ENCODE measurements at places on chromosomes 2 and 18.

- no peak for DNase-seq
These were observed 31.6 kb downstream of the MBD2 start for GRCh38 chr18:54192900-54193299.

DNA sequence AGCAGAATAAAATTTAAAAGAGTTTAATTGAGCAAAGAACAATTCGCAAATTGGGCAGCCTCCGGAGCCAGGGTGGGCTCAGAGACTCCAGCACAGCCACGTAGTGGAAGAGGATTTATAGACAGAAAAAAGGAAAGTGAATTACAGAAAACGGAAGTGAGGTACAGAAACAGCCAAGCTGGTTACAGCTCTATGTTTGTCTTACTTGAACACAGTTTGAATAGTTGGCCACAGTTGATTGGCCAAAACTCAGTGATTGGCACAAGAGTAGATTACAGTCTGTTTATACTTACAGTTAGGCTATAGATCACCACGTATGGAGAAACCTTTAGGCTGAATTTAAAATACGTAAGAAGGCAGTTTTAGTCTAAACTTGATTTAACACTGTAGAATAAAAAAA, 78.8 kb upstream of the NEDD4L start:
- DNase-seq, result no peak

DNA sequence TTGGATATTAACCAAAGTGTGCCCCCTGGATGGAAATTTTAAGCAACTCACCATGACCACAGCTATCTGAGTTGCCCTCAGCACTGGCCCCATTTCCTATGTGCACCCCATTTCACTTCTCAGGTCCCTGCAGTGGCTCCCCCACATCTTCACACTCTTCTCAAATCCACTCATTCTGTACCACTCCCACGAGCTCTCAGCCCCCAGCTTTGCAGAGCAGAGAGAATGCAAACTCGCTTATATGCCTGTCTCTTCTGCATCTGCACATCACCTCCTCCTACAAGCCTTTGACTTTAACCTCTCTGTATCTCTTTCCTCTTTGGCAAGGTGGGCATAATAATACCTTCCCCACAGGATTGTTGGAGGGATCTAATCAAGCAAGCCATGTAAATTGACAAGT, 46.2 kb downstream of the DPYSL5 start:
- DNase-seq, result no peak

GRCh38 chr2:7497178-7497577, 580.0 kb downstream of the RNF144A start:
- no peak for DNase-seq

DNA sequence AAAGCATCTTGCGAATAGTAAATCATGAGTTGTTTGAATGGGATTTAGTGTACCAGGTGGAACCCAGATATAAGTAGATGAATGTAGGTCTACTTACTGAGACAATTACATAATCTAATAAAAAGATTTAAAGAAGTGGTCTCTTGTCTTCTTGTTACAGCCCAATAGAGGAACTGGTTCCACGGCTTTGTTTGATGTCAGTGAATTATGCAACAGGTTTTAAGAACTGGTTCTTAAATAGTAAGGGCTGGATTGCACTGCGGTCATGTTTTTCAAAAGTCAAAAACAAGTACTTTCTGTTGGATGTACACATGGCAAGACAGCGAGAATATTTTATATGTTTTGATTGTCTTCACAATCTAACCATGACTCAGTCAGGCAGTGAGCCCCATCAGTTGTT, 15.4 kb upstream of the SLC9A2 start:
- no peak for DNase-seq

DNA sequence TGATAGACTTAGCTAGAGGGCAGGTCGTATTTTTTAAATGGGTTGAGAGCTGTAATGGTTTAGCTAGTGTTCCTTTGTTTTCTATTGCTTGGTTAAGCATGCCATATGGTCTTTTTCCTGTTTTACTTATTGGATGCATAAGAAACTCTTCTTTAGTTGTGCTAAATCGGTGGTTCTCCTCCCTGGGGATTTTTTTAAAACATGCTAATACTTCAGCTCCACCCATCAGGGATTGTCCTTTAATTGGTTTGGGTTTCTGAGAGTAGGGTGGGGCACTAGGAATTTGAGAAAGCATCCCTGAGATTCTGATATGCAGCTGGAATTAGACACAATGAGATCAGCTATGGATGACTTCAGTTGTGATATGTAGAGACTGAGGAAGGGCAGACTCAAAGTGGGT, 497.2 kb downstream of the THSD7B start:
- DNase-seq, result no peak

DNA sequence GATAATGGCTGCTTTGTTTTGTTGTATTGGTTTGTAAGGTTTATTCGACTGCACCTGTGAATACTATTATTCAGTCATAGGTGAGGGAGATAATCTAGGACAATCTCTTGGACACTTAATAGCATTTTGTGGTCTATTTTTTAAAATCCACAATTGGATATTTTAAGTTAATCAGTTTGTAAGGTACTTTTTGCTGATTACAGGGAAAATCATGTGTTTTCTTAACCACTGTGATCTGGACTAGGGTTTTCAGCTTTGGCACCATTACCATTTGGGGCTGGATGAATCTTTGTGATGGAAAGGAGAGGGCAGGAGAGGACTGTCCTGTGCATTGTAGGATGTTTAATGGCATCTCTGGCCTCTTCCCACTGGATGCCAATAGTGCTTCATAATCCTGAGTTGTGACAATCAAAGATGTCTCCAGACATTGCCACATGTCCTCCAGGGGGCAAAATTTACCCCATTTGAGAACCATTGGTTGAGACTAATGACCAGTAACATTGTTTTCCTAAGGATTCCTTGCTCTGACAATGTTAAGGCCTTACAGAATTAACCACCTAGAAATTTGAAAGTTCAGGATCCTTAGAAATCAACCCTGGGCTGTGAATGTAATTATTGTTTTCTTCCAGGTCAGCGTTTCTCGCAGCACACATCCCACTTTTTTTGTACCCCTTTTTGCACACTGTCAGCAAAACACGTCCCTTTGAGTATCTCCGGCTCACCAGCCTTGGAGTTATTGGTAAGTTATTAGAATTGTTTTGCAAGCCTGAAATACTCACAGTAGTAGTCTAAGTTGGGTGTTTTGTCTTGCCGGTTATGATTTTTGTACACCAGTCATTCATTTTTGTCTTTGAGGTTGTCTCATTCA, 15.6 kb downstream of the CNOT9 start:
- DNase-seq, result no peak

DNA sequence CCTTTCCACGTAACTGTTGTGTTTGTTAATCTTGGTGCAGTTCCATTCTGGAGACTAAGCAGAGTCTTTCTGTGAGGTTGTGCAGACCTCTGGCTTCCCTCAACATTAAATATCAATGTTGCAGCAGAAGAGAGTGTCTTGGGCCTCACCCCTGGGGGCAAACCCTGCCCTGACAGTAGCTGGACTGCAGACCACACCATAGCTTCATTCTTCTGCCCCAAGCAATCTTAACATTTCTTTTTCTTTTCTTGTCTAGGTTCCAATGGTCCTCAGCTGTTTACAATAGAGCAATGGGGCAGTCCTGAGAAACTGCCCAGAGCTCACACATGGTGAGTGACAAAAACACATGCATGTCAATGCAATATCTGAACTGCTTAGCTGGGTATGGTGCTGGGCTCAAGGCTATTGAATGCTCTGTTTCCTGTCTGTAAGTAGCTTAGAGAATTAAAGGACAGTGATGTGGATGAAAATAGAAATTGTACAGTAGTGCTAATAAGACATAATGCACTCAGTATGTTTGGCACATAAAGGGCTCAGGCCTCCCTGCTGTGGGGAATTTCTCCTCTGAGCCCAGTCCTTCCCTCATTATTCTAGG, 237.6 kb downstream of the ALPK2 start:
- no peak for DNase-seq

- DNase-seq, result no peak
These were observed 417.5 kb upstream of the HS6ST1 start for GRCh38 chr2:128736046-128736688.

- no peak for DNase-seq
These were observed 105.9 kb upstream of the SH3BP4 start for GRCh38 chr2:234845602-234846590.

- DNase-seq, result no peak
These were observed 23.0 kb downstream of the SMYD1 start for GRCh38 chr2:88090446-88091283.

DNA sequence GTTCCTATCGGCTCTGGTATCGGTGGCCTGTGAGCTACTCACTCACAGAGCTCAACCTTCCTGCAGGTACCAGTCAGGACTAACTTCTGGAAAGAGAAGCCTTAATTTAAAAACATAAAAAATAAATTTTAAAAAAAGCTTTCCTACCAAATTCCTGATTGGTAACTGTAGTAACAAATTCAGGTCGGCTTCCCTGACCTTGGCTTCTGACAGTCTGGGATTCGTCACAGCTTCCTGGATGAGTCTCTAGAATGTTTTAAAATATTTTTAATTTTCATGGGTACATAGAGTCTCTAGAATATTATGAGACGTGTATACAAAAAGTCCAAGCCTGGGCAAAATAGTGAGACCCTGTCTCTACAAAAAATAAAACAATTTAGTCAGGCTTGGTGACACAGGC, 45.0 kb upstream of the MTCL1 start:
- DNase-seq, result no peak

DNA sequence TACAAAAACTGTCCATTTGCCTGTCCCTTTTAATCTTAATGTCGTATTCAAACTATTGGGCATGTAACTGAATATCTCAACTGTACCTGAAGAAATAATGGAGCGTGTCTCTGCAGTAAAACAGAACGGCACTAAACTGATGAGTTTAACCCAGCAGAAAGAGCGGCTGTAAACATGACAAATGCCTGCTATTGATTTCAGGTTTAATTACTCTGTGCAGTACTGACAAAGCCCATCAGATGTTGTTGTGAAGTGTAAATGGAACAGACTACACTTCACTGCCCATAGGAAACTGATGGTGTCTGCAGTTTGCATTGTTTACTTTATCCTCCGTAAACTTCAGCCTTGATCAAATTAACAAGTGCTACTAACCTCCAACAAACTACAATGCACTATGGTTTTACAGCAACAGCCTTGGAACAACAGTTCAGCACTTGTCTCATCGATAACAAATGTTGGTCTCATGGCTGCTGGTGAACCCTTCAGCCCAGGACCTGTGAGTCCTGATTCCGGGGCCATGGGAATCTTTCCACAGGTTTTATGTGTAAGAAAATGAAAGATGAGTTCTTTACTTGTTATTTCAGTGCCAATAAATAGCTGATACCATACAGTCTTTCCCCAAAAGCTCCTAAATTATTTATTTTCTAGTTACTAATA, 316.5 kb downstream of the CCDC178 start:
- DNase-seq, result no peak

DNA sequence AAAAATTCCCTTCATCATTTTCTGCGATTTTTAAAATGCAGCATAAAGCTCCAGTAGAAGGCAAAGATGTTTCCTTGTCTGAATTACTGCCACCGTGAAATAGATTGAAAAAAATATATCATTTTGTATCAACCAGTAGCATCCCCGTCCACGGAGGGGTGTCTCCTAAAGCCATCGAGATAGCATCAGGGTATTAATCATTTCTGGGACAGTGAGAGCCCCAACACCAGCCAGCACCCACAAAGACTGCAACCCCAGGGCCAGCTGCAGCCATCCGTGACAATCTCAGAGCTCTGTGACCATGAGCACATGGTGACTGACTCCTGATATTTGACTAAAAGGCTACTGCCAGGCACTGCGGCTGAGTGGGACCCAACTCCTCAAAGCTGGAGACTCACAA, 64.1 kb upstream of the SIX3 start:
- no peak for DNase-seq

DNA sequence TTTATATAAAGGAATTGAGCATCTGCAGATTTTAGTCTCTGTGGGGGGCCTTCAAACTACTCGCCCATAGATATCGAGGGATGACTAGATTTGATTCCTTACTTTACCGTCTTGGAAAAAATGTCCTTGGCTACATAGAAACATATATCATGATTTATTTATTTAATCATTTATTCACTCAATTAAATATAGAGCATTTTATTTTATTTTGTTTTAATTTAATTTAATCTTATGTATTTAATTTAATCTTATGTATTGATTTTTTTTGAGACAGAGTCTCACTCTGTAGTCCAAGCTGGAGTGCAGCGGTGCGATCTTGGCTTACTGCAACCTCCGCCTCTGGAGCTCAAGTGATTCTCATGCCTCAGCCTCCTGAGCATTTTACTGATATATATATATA, 105.4 kb downstream of the SCN9A start:
- DNase-seq, result no peak

DNA sequence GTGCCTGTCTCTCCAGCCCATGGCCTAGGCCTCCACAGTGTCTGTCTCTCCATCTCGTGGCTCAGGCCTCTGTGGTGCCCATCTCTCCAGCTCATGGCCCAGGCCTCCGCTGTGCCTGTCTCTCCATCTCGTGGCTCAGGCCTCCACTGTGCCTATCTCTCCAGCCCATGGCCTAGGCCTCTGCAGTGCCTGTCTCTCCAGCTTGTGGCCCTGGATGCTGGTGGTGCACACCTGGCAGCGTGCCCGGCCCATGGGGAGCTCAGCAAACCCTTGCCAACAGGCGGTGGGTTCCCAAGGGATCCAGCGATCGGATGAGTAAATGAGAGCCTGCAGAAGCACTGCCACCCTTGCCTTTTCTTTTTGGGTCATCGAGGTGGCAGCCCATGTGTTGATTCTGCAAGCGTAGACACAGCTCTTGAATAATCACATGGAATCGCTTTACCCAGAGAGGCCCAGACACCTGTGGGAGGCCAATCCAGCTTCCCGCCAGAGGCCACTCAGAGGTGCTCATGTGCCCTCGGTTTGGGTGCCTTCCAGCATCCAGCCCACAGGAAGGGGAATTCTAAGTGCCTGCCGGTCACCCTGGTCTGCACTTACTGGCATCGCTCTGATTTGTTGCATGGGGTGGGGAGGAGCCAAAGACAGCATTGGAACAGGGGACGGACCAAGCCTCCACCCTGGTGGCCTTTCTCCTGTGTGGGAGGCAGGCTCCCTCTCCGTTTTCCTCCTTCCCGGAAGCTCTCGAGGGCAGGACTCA, 101.8 kb upstream of the HDAC4 start:
- no peak for DNase-seq

DNA sequence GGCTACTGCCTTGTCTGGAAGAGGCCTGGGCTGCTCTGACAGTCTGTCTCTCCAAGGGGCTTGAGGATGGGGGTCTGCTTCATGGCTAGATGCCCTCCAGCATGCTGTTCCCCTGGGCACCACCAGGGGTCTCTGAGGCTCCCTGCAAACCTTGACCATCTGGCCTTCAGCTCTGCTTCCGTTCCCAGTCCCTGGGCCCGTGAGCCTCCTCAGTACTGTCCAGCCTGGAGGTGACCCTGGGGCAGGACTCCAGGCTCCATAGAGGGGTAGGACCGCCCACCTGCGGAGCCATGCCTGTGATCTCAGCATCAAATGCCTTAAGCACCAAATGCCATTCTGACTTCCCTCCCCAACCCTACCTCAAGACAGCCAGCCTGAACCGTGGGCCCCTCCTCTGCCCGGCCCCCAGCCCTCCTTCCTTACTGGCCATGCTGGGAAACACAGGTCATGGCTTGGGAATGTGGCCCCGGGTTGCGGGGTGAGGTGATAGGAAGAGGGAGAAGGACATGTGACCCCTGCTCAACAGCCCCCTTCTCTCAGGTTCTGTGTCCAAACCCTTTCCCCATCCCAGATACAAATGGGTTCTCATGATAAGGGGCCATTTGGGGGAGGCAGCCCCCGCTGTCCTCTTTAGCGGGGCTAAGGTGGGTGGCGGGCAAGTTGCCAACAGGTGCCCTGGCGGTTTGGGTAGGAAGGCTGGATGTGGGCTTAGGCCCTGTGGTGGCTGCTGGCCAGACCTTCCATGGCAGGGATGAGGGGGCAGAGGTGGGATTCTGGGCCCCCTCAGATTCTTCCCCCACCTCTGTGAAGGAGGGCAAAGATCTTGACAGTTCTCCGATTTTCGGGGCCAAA, 25.0 kb downstream of the SPEG start:
- DNase-seq, result peak; percentile 20

- DNase-seq, result no peak
These were observed 448.9 kb upstream of the SLC14A2 start for GRCh38 chr18:45166341-45166835.
